ENCODE measurements at places on chromosomes 6 and 20. TPM values are rescaled to one million over a fixed set of nuclear protein-coding genes. Genes with fewer than 3 reads are reported as not detected.

The ADTRP gene
- total RNA-seq: 2.6 TPM

The CST2 gene
- total RNA-seq: not detected

The FOXQ1 gene
- total RNA-seq: 1.5 TPM

GRCh38 chr6:148401571-148401970 lies 58.9 kb downstream of the SASH1 start:
- H3K27me3 ChIP-seq: no peaks in the 10 kb centered on the region
- no peaks in the 10 kb centered on the region for H3K36me3 ChIP-seq
- no peak overlapping the region for H3K4me3 ChIP-seq
- no peak overlapping the region for H3K27ac ChIP-seq
- peaks cover 6% of the 10 kb centered on the region for H3K4me1 ChIP-seq
